Caudate nucleus (tissue), 63 donors: ENCODE measurements at places on chromosomes 4 and X.

- no peak for DNase-seq
These were observed 15.6 kb upstream of the UGT2A1 start for GRCh38 chr4:69668680-69669079.

DNA sequence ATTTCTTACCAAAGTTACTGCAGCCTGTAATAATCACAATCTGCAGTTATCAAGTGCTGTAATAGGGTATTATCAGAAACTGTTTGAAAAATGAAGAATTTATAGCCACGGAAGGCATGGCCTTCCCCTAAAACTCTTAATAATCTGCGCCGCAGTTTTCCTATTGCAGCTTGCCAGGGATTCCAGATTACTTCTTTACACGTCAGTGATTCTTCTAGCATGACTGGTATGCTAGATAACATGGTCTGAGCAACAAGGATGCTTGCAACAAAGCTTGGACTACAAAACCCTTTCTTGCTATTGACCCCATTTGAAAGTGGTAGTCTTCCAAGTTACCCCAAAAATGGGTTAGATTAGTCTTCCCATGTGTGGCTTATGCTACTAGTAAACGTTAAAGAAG lies 47.2 kb upstream of the GK2 start:
- no peak for DNase-seq

- DNase-seq, result no peak
These were observed 49.2 kb upstream of the FHL1 start for GRCh38 chrX:136097871-136098805.

- DNase-seq, result no peak
These were observed 436.7 kb downstream of the MID1IP1 start for GRCh38 chrX:39238006-39238405.

GRCh38 chr4:171157462-171158082 lies 655.6 kb upstream of the GALNTL6 start:
- DNase-seq, result no peak

DNA sequence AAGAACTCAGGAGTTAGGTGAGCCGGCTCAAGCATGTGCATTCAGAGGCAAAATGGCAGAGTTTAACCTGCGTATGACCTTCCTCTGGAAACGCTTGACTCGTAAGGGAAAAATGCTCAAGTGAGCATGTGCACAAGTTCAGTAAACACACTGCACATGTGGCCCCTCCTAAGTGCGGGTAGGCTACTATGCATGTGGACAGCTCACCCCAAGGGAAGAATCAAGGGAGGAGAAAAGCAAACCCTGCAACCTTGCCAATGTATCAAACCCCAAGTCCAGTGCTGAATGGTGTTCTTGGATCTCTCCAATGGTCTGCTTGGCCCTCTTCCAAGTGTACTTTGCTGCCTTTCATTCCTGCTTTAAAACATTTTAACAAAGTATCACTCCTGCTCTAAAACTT lies 407.1 kb downstream of the ADAM29 start:
- DNase-seq, result no peak

DNA sequence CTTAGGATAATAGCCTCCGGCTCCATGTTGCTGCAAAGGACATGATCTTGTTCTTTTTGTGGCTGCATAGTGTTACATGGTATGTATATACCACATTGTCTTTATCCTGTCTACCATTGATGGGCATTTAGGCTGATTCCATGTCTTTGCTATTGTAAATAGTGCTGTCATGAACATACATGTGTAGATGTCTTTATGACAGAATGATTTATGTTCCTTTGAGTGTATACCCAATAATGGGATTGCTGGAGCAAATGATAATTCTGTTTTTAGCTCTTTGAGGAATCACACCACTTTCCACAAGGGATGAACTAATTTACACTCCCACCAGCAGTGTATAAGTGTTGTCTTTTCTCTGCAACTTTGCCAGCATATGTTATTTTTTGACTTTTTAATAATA lies 4.6 kb downstream of the RAB33B start:
- no peak for DNase-seq

DNA sequence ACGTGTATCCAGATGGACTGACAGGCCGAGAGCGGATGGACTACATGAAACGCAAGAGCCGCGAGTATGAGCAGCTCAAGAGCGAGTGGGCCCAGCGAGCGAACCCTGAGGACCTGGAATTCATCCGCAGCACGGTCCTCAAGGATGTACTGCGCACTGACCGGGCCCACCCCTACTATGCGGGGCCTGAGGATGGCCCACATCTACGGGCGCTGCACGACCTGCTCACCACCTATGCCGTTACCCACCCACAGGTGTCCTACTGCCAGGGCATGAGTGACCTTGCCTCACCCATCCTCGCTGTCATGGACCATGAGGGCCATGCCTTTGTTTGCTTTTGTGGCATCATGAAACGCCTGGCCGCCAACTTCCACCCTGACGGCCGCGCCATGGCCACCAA lies 14.6 kb upstream of the RBM3 start:
- DNase-seq, result no peak

DNA sequence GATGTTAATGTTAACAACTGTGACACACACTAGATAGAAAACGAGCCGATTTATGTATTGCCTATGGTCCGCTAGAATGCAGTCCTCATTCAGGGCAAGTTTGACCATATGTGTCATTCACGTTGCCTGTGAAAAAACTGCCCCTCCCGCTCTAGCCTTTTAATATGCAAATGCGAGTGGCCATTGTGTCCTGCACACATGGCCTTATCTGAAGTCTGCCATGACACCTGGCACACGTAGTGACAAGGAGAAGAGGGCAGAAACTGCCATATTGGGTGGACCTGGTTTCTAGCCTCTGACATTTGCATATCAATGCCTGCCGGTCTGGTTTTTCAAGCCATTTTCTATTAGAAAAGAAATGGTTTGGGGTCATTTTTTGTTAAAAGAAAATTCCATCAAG lies 303.3 kb upstream of the TECRL start:
- no peak for DNase-seq

- no peak for DNase-seq
These were observed 58.6 kb upstream of the TLL1 start for GRCh38 chr4:165814256-165815020.

GRCh38 chrX:12548341-12548740 lies 242.9 kb upstream of the PRPS2 start:
- DNase-seq, result no peak

DNA sequence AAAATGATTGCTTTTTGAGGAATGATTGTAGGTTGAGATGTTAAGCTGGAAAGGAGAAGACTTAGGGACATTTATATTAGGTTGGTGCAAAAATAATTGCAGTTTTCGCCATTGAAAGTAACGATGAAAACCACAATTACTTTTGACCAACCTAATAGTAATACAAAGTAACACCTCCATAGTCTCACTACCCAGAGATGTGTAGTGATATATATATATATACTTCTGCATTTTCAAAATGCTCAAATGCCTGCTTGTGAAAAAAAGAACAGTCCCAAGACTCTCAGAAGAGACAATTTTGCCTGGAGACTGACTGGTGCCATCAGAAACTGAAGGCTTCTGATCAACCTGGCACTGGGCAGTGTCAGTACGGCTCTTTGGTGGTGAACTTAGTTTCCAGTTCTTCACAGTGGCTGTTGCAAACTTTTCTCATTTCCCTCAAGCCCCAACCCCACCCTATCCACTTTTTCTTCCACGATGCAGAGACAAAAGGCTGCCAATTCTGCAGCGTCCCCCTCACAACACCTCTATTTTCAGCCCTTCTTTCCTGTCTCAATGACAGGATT lies 35.1 kb upstream of the TAPT1 start:
- DNase-seq, result no peak

GRCh38 chr4:103008875-103009729 lies 10.4 kb downstream of the SLC9B1 start:
- no peak for DNase-seq

DNA sequence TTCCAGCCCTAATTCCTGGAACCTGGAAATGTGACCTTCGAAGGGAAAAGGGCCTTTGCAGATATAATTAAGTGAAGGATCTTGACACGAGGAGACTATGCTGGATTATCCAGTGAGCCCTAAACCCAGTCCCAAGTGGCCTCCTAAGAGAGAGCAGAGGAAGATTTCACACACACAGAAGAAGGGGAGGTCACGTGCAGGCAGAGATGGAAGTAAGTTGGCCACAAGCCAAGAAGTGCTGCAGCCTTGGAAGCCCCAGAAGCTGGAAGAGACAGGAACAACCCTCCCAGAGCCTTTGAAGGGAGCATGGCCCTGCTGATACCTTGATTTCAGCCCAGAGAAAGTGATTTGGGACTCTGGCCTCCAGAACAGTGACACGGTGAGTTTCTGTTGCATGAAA lies 51.9 kb downstream of the EVC2 start:
- no peak for DNase-seq

DNA sequence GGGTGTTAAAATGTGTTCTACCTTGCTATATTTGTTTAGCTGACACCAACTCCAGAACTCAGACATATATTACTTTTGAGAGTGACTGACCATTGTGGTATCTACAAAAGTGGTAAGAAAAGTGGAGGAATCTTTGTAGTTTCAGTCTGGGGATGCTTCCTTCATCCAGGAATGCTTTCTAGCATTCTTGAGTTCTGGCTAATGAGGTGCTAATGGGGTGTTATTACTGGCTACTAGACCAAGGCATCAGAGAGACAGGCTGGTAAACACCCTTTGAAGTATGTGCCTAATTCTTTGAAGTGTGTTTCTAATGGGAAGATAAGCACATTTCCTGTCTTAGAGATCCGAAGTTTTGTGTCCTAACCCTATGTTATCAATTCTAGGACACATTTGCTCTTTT lies 310.4 kb downstream of the SPRY1 start:
- DNase-seq, result no peak

- DNase-seq, result no peak
These were observed 2637.0 kb downstream of the PCDH7 start for GRCh38 chr4:33357121-33357520.

- DNase-seq, result no peak
These were observed 1240.7 kb downstream of the C4orf33 start for GRCh38 chr4:130336585-130337217.

DNA sequence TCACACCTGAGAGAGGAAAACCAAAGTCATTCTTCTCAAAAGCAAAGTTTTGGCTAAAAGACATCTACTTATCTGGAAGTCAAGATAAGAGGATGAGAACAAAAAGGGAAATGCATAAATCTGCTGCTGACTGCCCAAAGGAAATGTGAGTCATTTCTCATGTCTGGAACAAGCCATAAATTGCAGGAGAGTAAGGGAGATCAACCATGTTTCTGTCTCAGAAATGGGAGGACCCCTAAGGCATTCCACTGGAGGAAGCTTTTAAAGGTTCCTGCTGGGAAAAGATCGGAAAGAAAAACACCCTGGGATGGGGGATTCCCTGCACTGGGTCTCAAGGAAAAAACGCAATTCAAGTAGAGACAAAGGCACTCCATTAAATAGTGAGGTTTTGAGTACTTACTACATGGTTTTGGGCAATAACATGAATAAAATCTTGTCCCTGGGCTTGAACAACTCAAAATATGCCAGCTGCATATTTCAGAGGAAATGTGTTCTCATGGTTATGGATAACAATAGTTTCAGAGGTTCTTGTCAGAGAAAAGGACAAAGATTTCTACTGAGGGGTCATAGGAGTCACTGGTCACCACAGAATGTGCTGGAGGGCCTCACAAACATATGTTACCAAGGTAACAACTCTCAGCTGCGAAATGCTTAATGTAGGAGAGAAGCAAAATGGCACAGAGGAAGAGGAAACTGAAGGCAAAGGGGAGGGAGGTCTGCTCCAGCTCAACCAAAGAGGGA lies 19.3 kb downstream of the GPR143 start:
- DNase-seq, result no peak

- DNase-seq, result no peak
These were observed 37.1 kb downstream of the SLC39A8 start for GRCh38 chr4:102308032-102308799.

DNA sequence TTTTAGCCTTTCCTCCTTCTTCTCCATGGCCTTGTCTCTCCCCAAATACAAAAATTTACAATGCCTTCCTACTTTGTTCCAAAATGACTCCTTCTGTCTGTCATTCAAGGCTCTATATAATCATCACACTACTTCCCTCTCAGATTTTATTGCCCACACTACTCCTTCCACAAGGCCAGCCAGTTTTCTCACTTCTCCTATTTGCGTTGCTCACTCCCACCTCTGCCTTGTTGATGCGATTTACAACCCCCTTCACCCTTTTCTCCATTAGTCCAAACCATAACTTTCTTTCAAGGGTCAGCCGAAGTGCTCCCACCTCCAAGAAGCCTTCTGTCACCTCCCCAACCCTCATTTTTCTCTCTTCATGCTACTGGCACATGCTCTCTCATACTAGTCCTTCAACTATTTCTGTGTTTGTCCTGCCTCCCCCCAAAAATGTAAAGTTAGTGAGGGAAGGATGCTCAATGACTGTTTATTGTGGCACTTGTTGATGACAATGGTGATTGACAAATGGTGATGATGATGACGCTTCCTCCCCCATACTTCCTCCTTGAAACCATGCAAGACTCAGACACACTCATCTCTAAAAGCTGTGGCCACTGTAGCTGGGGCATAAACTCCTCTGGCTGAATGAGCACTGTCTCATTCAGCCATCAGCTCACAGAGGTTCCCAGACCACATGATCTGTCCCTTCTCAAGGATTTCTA lies 2.7 kb upstream of the XKRX start:
- DNase-seq, result no peak

GRCh38 chr4:13093170-13093569 lies 391.0 kb downstream of the RAB28 start:
- DNase-seq, result no peak

DNA sequence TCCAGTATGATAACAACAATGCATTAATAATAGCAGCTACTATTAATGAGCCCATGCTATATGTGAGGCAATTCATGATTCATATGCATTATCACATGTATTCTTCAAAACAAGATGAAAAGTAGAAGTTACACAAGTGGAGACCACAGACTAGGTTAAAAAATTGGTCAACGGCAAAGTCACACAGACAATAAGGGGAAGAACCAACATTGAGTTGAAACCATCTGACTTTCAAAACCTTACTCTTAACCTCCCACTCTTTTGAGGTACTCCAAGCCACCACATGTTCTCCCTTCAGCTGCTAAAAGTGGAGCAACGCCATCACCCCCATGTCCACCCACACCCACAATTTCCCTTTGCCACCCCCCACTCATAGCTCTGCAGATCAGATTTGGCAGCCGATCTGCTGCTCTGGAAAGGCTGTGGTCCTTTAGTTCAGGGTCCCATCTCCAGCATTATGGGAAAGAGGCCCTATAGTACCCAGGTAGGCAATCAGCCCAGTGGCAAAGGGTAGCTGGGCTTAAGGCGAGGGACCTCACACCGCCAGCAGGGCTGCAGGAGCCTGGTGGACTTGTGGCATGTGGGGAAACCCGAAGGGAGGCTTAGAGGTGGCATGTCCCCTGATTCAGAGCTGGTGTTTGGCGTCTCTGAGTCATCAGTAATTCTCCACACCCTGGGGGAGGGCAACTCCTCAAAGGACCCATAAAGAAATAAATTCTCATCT lies 33.5 kb upstream of the CYBB start:
- no peak for DNase-seq

DNA sequence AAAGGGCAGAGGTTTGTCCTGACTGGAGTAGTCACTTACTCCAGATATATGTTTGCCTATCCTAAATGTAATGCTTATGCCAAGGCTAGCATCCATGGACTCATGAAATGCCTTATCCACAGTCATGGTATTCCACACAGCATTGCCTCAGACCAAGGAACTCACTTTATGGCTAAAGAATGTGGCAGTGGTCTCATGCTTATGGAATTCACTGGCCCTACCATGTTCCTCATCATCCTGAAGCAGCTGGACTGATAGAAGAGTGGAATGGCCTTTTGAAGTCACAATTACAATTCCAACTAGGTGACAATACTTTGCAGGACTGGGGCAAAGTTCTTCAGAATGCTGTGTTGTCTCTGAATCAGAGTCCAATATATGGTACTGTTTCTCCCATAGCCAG lies 1014.8 kb downstream of the RAPGEF2 start:
- no peak for DNase-seq

GRCh38 chr4:122803788-122804208 lies 22.8 kb upstream of the FGF2 start:
- DNase-seq, result no peak

GRCh38 chrX:1393871-1394615 lies 2.1 kb upstream of the SLC25A6 start:
- no peak for DNase-seq
